ENCODE measurements at places on chromosomes 7 and 10.

DNA sequence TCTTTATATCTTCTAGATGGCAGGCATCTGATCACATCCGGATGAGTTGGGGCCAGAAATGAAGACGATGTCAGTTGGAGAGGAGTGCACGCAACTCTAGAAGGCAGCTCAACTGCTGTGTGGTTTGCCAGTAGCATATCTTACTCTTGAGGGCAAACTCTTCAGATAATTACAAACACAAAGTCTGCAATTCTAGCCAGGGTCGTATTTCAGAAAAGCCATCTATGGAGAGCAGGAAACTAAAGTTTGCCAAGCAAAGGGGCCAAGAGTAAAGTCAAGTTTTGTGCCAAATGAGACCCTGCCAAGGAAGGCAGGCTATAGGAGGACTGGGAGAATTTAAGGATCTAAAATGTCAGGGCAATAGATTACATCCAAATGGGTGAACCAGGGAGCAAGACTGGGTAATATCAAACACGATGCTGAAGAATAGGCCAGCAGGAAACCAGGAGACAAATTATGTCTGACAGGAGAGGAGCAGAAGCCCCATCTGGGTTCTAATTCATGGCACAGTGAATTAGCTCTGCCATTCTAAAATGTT is 312.5 kb upstream of the SEMA3C start:
- no peak for DNase-seq

DNA sequence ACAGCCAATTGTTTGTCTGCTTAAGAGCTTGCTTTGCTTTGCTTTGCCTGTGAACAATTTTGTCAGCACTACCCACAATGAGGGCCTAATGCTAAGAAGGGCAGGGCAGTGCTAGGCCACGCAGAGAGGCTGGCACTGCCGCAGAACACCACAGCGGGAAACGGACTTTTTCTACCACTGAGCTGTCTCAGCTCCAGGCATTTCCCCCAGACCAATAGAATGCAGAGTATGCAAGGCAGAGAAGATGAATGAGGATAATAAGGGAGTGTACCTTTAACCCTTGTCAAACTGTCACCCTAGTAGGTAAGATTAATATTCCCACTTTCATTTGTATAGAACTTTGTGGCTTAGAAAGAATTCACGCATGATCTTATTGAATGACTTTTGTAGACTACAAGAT is 104.5 kb downstream of the SH3PXD2A start:
- DNase-seq, result no peak

- no peak for DNase-seq
Measured at GRCh38 chr7:46454816-46455215, 533.7 kb upstream of the IGFBP3 start.

GRCh38 chr7:13827716-13828115 is 161.8 kb downstream of the ETV1 start:
- DNase-seq, result no peak

- no peak for DNase-seq
Measured at GRCh38 chr10:17781856-17782255, 27.3 kb upstream of the MRC1 start.

- DNase-seq, result no peak
Measured at GRCh38 chr10:75462865-75463264, 31.4 kb downstream of the LRMDA start.

DNA sequence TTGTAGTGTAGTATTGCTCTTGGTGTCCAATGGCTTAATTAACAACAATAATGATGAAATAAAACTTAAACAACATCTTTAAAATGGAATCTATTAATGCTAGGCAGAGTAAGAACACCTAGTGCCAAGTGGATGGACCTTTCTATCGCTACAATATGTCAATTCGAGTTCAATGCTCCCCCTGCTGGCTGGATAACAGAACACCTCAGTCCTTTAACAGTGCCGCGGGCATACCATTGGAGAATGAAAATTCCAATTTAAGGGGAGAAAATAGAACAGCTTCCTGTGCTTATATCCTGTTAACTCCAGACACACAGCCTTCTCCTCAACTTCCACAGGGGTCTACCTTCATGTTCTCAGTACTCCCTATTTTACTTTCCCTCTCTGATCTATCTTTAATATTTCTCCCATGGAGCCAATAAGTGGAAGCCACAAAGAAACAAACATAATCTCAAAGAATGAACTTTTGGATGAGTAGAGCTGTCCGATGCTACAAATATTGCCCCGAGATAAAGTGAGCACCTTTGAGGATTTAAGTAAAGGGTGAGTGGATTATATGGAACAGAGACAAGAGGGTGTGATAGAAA is 41.4 kb downstream of the COL1A2 start:
- no peak for DNase-seq

DNA sequence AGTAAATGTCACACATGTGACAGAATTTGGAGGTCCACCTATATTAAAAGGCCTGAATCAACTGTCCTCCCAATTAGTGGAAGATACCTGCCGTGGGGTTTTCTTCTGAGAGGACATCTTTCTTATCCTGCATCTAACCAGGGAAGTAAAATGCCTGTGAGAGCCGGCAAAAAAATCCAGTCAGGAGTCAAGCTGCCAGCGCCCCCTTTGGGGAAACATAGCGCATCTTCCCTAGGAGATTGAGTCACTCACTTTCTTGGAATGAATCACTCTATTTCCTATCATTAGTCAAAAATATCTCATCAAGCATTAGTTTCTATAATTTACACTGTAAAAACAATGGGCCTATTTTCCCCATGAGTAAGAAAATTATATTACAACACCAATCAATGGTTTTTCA is 66.4 kb upstream of the ANK3 start:
- no peak for DNase-seq

- DNase-seq, result peak; percentile 12
Measured at GRCh38 chr10:119207713-119208552, 562 bp downstream of the GRK5 start.

GRCh38 chr7:73437091-73437490 is 3.5 kb downstream of the FZD9 start:
- DNase-seq, result no peak

GRCh38 chr10:35379226-35380137 is 43.2 kb downstream of the CCNY start:
- no peak for DNase-seq

GRCh38 chr7:20865684-20866083 is 79.0 kb upstream of the SP8 start:
- no peak for DNase-seq

DNA sequence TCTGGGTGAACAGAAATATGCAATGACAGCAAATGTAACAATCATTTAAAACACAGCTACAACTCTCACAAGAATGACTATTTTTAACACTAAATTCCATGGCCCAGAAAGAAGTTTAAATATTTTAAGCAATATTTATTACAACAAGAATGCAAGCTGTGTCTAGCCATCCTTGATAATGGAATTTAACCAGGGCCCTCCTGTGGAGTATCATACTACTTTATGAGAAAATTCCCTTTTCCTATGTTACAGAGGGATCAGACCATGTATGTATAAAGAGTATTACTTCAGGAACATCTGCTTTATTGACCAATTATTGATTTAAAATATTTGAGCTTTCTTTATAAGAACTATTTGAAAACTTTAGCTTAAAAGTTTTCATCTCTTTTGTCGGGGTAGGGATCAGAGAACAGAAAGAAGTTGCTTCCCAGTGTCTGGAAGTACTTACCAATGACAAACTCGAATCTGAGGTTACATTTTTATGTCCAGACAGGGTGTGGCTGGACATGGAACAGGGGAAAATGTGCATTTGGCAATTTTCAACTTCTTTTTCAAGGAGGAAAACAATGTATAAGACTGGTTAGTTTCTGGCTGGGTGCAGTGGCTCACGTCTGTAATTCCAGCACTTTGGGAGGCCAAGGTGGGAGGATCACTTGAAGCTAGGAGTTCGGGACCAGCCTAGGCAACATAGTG is 48.3 kb upstream of the NRBF2 start:
- no peak for DNase-seq

DNA sequence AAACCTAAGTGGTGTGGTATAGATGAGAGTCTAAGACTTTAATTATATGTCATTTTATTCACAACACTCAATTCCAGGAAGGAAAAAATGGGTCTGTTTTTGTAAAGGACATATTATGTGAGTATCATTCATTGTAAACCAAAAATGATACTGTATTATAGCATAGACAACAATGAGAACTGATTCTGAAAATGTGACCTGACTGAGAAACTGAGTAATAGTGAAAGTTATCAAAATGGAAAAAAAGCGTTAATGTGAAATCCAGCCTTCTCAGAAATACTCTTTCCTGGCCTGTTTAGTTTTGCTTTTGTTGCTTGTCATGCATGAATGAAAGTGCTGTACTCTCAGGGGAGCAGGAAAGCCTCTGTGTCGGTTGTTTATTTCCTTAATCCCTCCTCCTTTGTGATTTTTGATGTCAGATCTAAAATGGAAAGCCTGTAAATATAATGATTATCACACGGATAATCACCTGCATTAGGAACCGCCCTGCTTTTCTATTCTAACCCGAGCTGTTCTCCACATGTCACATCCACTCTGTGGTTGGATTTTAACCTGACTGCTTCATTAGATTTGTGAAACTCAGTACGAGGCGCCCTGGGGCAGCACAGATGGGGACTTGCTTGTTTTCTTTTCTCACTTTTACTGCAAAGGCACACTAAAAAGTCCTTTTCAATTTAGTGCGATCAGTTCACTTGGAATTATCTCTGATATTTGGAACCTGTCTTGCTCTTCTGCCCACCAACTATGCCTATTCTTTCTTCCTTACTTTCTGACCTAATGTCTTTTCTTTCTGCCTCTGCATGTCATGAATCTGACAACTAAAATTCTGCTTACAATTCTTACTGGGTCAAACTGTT is 240.9 kb upstream of the KAT6B start:
- DNase-seq, result no peak

DNA sequence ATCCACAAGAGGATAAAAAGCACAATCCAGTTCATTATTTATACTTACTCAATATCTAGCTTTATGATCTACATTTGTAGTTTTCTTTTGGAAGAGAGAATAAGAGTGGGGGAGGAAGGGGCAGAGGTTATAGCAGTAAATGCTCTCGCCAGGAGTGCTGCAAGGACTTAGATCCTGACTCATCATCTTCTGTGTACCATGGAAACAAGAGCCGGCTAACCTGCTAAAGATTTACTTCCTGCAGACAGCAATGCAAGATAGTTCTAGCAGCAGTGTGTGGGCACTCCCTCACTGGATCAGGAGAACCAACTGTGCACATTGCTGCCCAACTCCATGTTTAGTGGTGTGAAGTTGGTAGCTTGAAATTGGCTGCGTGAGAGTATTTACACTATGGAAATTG is 47.7 kb upstream of the TRIL start:
- no peak for DNase-seq

DNA sequence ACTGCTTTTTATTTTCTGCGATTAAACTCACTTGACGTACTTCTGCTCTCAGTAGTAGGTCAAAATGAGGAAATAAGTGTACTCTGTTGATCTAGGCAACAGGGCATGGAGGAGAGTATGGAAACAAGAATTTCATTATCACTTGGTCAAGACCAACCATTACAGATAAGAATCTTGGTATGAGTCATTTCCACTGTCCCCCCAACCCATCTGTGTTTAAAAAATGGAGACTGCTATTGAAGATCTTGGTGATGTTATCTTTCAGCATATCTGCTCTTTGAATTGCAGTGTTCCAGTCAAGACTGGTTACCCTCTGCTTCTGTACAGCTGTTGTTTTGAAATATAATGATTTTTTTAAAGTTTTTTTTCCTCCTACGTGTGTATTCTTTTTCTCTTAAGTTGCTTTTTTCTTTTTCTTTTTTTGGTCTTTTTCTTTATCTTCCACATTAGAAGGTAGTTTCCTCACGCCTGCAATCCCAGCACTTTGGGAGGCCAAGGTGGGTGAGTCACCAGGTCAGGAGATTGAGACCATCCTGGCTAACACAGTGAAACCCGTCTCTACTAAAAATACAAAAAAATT is 11.7 kb downstream of the STAM start:
- DNase-seq, result no peak

- DNase-seq, result no peak
Measured at GRCh38 chr7:150863946-150864345, 11.6 kb downstream of the AOC1 start.

- DNase-seq, result no peak
Measured at GRCh38 chr7:106824458-106824857, 40.6 kb upstream of the PIK3CG start.

- DNase-seq, result no peak
Measured at GRCh38 chr10:21720090-21720489, 186.1 kb downstream of the MLLT10 start.

- DNase-seq, result no peak
Measured at GRCh38 chr7:44311561-44312495, 13.6 kb downstream of the CAMK2B start.

DNA sequence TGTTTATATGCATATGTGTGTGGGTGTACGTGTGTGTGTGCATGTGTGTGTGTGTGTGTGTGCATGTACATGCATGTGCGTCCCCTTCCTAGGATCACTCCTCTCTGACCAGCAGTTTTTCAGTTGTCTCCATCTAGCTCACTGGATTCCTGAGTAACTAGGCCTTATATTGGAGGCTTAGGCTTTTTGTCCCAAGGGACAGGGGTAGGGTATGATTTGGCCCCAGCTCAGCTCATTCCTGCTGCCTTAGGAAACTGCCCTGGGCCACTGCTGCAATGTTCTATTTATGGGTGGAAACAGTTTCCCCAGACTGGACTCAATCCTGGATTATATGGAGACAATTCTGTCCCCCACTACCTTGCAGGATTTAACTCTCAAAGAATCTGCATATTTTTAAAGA is 68.8 kb upstream of the SDK1 start:
- no peak for DNase-seq

- DNase-seq, result no peak
Measured at GRCh38 chr7:30285067-30285535, 704 bp downstream of the ZNRF2 start.

- no peak for DNase-seq
Measured at GRCh38 chr7:47374538-47374937, 207.4 kb downstream of the TNS3 start.

GRCh38 chr7:83738291-83738835 is 89.4 kb upstream of the SEMA3E start:
- peak; percentile 14 for DNase-seq

DNA sequence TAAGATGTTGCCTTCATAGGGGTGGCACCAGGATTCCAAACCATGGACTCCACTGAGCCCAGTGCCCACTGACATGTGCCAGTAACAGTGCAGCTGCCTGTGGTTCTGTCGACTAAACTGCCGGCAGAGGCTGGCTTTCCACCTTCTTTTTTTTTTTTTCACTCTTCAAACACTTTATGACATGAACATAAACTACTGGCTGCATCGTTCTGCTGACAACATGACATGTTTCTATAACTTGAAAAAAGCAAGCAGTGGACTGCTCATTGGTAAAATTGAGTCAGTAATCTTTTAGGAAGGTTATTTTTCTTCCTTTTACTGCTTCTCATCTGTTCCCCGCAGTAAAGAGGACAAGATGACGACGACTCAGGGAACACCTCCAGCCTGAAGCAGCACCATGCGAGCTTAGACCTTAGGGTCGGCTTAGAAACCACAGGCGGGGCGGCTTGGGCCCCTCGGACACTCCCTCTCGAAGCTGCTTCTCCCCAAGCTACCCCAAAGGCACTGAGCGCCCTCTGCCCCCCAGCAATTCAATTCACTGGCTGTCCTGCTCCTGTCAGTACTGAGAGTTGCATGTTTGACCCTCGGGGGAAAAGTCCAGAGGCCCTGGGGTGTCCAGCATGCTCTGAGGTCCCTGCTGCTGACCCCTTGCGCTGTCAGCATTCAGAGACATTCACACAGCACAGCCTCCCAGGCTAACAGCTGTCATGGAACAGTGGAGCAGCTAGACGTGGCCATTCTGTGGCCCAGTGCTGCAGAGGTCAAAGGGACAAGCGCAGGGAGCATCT is 112.5 kb downstream of the EGFR start:
- DNase-seq, result no peak

- DNase-seq, result no peak
Measured at GRCh38 chr7:66571568-66571967, 57.1 kb upstream of the KCTD7 start.

Measured in anterior cingulate cortex (tissue), 58 donors.